Pancreas (tissue), 10 donors: ENCODE measurements at places on chromosomes 6 and 20. TPM values are rescaled to one million over a fixed set of nuclear protein-coding genes. Genes with fewer than 3 reads are reported as not detected.

GRCh38 chr6:12115492-12115891 is 103.4 kb downstream of the HIVEP1 start:
- no peak for DNase-seq

DNA sequence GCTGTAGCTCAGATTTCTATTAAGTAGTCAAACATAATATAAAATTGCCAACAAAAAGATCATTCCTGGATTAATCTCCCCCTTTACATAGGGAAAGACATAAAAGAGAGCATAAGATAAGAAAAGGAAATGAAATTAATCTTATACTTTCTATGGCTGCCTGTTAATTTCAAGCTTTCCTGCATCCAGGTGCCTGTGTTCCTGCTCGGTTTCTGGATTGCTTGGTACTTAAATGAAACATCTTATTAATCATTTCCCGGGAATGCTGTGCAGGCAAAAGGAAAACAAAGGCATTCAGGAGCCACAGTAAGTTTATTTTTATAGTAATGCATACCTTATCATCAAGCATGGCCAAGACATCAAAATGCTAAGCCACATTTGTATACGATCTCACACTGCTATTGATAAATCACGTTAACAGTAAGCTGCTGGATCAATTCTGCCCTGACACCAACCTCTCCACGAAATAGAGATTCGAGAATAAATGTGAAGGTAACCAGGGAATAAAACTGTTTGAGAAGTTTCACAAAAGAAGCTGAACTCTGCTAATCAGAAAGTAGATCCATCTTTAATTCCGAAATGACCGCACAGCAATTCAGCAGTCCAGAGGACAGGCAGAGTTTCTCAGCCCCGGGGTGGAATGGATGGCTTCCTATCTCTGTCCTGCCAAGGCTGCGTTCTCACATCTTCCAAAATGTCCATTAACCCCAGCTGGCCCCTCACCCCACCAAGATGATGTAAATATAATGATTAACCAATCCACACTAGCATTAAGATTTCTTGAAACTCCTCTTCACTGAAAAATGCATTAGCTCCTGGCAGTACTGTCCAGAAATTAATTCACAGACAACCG is 32.6 kb upstream of the APCDD1L start:
- no peak for DNase-seq

DNA sequence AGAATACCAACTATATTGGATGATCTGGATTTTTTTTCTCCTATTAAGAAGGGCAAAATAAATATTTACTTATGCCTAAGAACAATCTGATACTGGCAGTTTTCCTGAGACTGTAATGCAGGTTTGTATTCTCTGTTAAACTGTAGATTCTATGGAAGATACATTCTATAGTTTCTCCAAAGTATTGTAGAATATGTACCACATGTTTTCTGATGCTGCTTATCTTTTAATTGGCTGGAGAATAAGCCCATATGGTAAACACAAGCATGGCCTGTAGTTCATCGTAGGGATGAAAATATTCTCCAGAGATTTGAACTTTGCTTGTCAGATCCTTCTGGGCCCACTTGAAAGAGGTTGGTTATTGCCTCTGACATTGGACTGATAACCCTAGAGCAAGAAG is 99.1 kb downstream of the CENPW start:
- no peak for DNase-seq

DNA sequence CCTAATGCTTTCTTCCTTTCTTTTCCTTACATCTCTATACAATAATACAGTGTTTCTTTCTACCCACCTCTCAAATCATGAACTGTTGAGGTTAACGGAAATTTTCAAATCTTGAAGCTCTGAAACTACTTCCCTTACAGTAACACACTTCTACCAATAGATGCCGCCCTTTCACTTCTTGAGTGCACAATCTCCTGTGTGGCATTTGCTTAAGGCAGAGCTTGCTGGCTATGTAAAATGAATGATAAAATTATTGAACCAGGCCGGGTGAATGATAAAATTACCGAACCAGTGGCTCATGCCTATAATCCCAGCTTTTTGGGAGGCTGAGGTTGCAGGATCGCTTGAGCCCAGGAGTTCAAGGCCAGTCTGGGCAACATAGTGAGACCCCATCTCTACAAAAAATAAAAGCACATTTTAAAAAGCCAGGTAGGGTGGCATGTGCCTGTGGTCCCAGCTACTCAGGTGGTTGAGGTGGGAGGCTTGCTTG is 56.8 kb downstream of the KCNS1 start:
- DNase-seq: no peak

DNA sequence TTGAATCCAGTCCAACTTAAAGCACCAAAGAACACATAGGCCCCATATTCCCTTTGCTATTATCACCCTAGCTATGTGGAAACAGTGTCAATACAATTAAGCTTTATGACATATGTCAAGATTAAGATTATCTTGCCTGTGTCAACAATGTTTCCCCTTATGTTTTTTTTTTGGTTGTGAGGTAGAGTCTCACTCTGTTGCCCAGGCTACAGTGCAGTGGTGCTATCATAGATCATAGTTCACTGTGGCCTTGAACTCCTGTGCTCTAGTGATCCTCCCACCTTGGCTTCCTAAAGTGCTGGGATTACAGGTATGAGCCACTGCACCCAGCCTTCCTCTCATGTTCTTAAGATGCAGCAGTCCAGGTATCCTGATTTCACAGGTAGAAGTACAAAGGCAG is 17.8 kb downstream of the AFG1L start:
- no peak for DNase-seq

- DNase-seq: no peak
Observed at GRCh38 chr20:58646703-58647102, 4.4 kb upstream of the STX16 start.

GRCh38 chr6:23445157-23445710 is 680.8 kb upstream of the NRSN1 start:
- no peak for DNase-seq

Gene LKAAEAR1
- total RNA-seq: not detected

Gene TTLL9
- 0.35 TPM for total RNA-seq
